Left lung (tissue), 14 donors: ENCODE measurements at places on chromosomes 2 and 18. TPM values are rescaled to one million over a fixed set of nuclear protein-coding genes. Genes with fewer than 3 reads are reported as not detected.

- H3K4me1 ChIP-seq = no peaks in the 10 kb centered on the region
- H3K36me3 ChIP-seq = no peaks in the 10 kb centered on the region
- no peaks in the 10 kb centered on the region for H3K27me3 ChIP-seq
- H3K4me3 ChIP-seq = no peak overlapping the region
- H3K27ac ChIP-seq = no peak overlapping the region
Observed at GRCh38 chr18:61261870-61262269, 71.4 kb upstream of the CDH20 start.

- no peak overlapping the region for H3K4me3 ChIP-seq
- no peak for DNase-seq
- peaks cover 6% of the 10 kb centered on the region for H3K4me1 ChIP-seq
- no peak overlapping the region for H3K27ac ChIP-seq
- H3K36me3 ChIP-seq = no peaks in the 10 kb centered on the region
- H3K27me3 ChIP-seq = no peaks in the 10 kb centered on the region
Observed at GRCh38 chr2:106143495-106144215, 50.4 kb downstream of the UXS1 start.

AGXT gene
- not detected for polyA plus RNA-seq

DNA sequence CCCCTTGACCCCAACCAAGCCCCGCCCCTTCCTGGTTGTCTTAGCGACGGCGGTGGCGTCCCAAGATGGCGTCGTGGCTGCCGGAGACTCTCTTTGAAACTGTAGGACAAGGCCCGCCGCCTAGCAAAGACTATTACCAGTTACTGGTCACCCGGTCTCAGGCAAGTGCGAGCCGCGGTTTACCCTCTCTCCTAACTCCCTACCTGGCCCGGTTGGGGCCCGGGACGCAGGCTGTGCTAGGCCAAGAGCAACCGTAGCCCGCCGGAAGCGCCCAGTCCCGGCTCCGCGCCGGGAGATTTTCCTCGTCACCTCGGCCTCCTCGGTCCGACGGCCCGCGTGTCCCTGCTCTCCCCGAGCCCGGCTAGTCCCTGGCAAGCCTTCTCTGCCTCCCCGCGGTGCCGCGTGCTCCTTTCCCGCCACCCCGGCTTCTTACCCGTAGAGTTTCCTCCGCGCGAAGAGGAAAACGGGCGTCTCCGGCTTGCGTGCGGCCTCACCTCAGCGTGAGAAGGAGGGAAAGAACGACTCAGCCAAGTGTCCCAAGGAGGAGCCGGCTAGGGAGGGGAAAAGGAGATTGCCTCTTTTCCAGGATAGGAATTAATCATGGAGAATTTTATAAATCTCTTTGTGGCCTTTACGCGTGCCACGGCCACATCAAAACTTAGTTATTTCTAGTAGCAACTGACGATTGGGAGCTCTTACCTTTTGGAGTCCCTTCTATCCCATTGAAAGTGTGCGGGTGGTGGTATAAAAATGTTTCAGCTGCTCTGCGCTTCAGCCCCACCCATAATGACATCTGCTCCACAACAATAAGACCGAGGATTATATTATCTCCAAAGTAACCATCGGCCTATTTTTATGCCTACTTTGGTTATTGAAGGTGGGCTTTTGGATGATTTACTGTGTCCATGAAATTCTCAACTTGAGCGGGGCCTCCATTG, at the start of gene FBXO36:
FBXO36 (plus strand) TSS at position 55 of the 938 bp plus-strand sequence; CDS start at position 66, 11 bp downstream.
- DNase-seq = peak; percentile 90
- peaks cover 4% of the 10 kb centered on the region for H3K4me1 ChIP-seq
- no peaks in the 10 kb centered on the region for H3K27me3 ChIP-seq
- no peaks in the 10 kb centered on the region for H3K36me3 ChIP-seq

- no peaks in the 10 kb centered on the region for H3K4me1 ChIP-seq
- no peak for DNase-seq
- H3K27me3 ChIP-seq = no peaks in the 10 kb centered on the region
- H3K36me3 ChIP-seq = no peaks in the 10 kb centered on the region
- no peak overlapping the region for H3K27ac ChIP-seq
- H3K4me3 ChIP-seq = no peak overlapping the region
Observed at GRCh38 chr2:172701250-172701649, 34.4 kb upstream of the RAPGEF4 start.

GRCh38 chr2:727071-727470, 49.9 kb upstream of the TMEM18 start:
- H3K36me3 ChIP-seq = no peaks in the 10 kb centered on the region
- H3K4me3 ChIP-seq = no peak overlapping the region
- no peak overlapping the region for H3K27ac ChIP-seq
- no peaks in the 10 kb centered on the region for H3K4me1 ChIP-seq
- no peak for DNase-seq
- peaks cover 18% of the 10 kb centered on the region for H3K27me3 ChIP-seq

DUSP11 gene
- 31.4 TPM for polyA plus RNA-seq
